ENCODE measurements at places on chromosomes 2 and 18. TPM values are rescaled to one million over a fixed set of nuclear protein-coding genes. Genes with fewer than 3 reads are reported as not detected.

EFR3B gene
- 1.8 TPM for total RNA-seq

HOXD1 gene
- total RNA-seq: 0.40 TPM

HOXD4 gene
- 1.0 TPM for total RNA-seq

PPP4R3B gene
- total RNA-seq: 69.9 TPM

UGT1A7 gene
- total RNA-seq: 2.2 TPM

PSMA8 gene
- total RNA-seq: not detected

ASPRV1 gene
- 1.1 TPM for total RNA-seq

ACAA2 gene
- total RNA-seq: 84.2 TPM

ID2 gene
- total RNA-seq: 208 TPM

RNF138 gene
- 31.2 TPM for total RNA-seq

TSPYL6 gene
- total RNA-seq: not detected

MYL12B gene
- 342 TPM for total RNA-seq

TMEM185B gene
- 21.6 TPM for total RNA-seq

CAPN10 gene
- total RNA-seq: 56.1 TPM

PLA2R1 gene
- 45.0 TPM for total RNA-seq

ERMN gene
- not detected for total RNA-seq

ACTG2 gene
- 2,669 TPM for total RNA-seq

GLI2 gene
- 9.2 TPM for total RNA-seq

HAUS1 gene
- total RNA-seq: 14.4 TPM

IL1RN gene
- total RNA-seq: 32.4 TPM

UPP2 gene
- total RNA-seq: not detected

GTF2A1L gene
- total RNA-seq: 6.2 TPM

KLHL14 gene
- total RNA-seq: 0.26 TPM

Measured in mucosa of gallbladder (tissue), 1 donor.